ENCODE measurements at places on chromosomes 1 and 21.

GRCh38 chr1:52530563-52531144, 22.2 kb downstream of the TUT4 start:
- DNase-seq = no peak
- H3K27ac ChIP-seq = no peak overlapping the region
- H3K4me3 ChIP-seq = no peak overlapping the region
- H3K4me1 ChIP-seq = peaks cover 11% of the 10 kb centered on the region
- peaks cover 10% of the 10 kb centered on the region for H3K36me3 ChIP-seq

GRCh38 chr1:91711504-91712247, 174.3 kb downstream of the TGFBR3 start:
- H3K4me3 ChIP-seq = no peak overlapping the region
- peaks cover 18% of the 10 kb centered on the region for H3K4me1 ChIP-seq
- peaks cover 35% of the 10 kb centered on the region for H3K36me3 ChIP-seq
- H3K27ac ChIP-seq = no peak overlapping the region
- DNase-seq = no peak

DNA sequence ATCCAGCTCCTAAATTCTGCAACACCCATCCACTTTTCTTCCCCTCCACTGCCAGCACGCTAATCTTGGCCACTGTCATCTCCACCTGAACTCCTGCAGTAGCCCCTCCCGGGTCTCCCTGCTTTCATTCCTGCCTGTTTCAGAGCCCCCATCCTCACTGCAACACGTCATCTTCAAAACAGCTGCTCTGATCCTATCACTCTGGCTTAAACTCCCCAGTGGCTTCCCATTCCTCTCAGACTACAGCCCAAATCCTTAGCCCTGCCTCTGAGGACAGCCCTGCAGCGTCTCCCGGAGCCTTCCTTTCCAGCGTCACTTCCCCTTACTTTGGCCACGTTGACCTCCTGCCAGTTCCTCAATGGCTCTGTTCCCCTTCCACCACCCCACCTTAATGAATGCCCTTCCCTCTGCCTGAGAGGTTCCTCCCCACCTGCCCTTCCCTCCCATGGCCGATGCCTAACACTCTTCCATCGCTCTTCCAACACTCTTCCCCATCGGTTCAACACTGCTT, 22.9 kb upstream of the IFNAR2 start:
- no peak overlapping the region for H3K27ac ChIP-seq
- H3K4me1 ChIP-seq = peaks cover 39% of the 10 kb centered on the region
- no peak for DNase-seq
- H3K4me3 ChIP-seq = no peak overlapping the region
- H3K27me3 ChIP-seq = peaks cover 15% of the 10 kb centered on the region
- no peaks in the 10 kb centered on the region for H3K36me3 ChIP-seq

GRCh38 chr1:37890378-37891014, 31.1 kb upstream of the MTF1 start:
- DNase-seq = peak; percentile 55
- no peak overlapping the region for H3K4me3 ChIP-seq
- no peaks in the 10 kb centered on the region for H3K27me3 ChIP-seq
- H3K36me3 ChIP-seq = peaks cover 5% of the 10 kb centered on the region
- H3K4me1 ChIP-seq = peaks cover 14% of the 10 kb centered on the region
- peak overlapping the region; percentile 13 for H3K27ac ChIP-seq

GRCh38 chr1:143720087-143721023, 251.4 kb downstream of the FAM72C start:
- H3K4me1 ChIP-seq = no peaks in the 10 kb centered on the region
- H3K4me3 ChIP-seq = peak overlapping the region; percentile 59

GRCh38 chr1:51218570-51218969, 17.5 kb upstream of the RNF11 start:
- H3K4me1 ChIP-seq = peaks cover 39% of the 10 kb centered on the region
- H3K27me3 ChIP-seq = 0 out of 2 replicates have a peak, but pooled peaks cover 3% of the 10 kb centered on the region
- no peak for DNase-seq

DNA sequence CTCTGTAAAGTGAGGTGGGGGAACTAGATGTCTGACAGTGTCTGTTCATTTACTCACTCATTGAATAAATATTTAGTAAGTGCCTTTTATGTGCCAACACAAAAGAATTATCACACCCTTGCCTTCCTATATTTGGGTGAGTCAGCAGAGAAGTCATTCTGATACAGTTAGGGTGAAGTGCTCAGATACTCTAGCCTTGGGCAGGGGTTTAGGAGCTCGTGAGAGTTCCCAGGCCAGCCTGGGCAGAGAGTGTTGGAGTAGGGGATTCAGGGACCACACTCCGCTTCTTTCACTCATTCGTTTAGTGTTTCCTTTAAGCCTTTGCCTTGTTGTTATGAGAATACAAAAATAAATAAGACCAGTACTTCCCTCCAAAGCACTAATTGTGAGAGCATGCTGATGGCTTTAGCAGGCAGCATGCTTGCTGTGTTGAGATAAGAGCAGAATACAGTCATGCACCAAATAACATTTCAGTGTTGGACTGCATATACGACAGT, 83.9 kb downstream of the DYRK1A start:
- H3K36me3 ChIP-seq = peaks cover 10% of the 10 kb centered on the region
- H3K27ac ChIP-seq = peak overlapping the region; percentile 84
- H3K4me1 ChIP-seq = peaks cover 74% of the 10 kb centered on the region

All from HFFc6 (cell line).